ENCODE measurements at places on chromosomes 7 and 10.

DNA sequence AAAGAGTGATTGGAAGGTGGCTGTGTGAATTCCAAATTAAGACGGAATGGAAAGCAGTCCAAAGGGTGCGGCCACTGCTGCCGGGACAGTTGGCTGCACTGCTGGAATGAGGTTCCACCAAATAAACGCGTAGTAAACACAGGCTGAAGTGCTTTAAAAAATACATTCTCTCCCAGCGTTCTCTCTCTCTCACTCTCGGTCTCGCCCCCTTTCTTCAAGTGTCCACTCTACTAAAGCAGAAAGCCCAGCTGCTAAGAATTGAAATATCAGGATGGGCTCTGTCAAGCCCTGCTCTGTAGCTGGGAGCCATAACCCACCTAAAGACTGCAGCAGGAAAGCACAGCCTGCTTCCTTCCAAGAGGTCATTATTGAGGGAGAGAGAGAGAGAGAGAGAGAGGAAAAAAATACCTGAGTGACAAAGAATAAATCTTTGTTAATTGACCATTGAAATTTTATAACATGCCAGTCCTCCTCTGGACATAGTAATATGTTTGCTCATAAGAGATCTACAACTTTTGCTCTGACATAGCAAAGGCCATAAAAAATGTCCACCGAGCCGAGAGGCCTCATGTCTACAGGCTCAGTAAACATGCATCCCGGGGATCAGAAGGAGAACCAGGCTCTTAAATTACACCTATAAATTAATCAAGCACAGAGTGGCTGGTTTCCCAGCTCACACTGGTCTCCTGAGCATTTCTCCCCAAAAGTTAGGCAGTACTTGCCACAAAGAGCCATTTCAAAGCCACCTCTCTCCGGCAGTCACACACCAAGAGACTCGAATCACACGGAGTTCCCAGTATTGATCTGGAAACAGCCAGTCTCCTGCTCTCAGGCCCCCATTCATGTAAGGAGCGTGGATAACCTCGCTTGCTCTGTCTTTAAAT, 72.8 kb downstream of the FGFR2 start:
- no peak for DNase-seq

DNA sequence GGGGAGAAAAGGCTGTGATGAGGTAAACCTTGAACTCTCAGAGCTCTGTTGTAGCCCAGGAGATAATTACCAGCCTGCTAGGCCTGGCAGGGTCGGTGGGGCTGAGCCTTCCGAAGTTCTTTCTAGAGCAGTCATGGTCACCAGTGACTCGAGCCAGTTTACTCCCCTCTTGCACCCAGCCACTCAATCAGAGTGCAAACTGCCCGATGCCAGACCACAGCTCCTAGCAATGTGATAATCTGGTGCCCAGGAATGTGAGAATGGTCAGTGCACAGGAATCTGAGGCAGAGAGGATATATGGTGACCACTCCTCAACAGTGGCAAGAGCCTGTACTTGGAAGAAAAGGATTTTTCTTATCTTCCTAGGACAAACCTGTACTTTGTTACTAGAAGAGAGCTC, 46.4 kb upstream of the KMT2E start:
- DNase-seq = no peak

GRCh38 chr10:3740157-3740871, 44.7 kb downstream of the KLF6 start:
- no peak for DNase-seq

DNA sequence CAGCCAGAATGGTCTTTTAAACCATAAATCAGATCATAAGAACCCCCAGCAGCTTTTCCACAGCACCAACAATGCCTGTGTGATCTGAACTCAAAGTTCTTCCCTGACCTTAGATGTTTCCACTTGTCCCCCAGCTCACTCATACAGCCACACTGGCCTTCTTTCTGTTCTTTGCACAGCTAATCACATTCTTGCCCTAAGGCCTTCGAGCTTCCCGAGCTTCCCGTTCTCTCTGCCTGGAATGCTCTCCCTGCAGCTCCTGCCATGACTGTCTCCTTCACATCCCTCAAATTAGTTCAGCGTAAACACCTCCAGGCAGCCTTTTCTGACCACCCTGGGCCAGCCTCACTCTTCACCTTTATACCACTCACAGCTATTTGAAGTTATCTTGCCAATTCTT, 166.8 kb upstream of the NFE2L3 start:
- no peak for DNase-seq
